ENCODE measurements at places on chromosomes 1 and 21.

- DNase-seq, result no peak
- H3K36me3 ChIP-seq, result no peaks in the 10 kb centered on the region
- H3K27me3 ChIP-seq, result peaks cover 22% of the 10 kb centered on the region
Measured at GRCh38 chr1:247456021-247456420, 1.9 kb downstream of the OR2B11 start.

- H3K36me3 ChIP-seq, result no peaks in the 10 kb centered on the region
- H3K27me3 ChIP-seq, result no peaks in the 10 kb centered on the region
- peaks cover 31% of the 10 kb centered on the region for H3K4me1 ChIP-seq
- peak overlapping the region; percentile 7 for H3K27ac ChIP-seq
Measured at GRCh38 chr1:161008869-161009510, 12.0 kb downstream of the F11R start.

- no peak overlapping the region for H3K4me3 ChIP-seq
- no peak overlapping the region for H3K27ac ChIP-seq
- H3K4me1 ChIP-seq, result peaks cover 16% of the 10 kb centered on the region
- H3K27me3 ChIP-seq, result peaks cover 9% of the 10 kb centered on the region
- no peak for DNase-seq
Measured at GRCh38 chr1:43062527-43063095, 103.9 kb upstream of the SLC2A1 start.

DNA sequence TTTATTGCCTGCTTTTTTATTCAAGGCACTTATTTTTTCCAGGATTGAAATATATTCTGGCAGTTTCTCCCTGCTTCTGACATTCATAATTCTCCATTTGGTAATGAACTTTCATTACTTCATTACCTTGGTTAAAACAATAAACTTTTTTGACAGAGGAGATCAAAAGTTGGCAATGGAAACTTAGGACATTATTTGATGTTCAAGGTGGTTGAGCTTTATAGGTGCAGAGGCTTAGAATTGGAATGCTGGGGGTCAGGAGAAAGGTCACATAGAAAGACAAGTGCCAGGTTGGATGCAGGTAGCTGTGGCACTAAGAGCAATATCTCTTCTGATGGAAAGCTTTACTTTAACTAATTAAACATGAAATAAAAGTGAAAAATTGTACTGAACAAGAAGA is 152.4 kb downstream of the SPATA46 start:
- no peaks in the 10 kb centered on the region for H3K36me3 ChIP-seq
- no peak for DNase-seq
- no peak overlapping the region for H3K27ac ChIP-seq
- no peaks in the 10 kb centered on the region for H3K4me1 ChIP-seq
- H3K27me3 ChIP-seq, result peaks cover 16% of the 10 kb centered on the region
- no peak overlapping the region for H3K4me3 ChIP-seq

DNA sequence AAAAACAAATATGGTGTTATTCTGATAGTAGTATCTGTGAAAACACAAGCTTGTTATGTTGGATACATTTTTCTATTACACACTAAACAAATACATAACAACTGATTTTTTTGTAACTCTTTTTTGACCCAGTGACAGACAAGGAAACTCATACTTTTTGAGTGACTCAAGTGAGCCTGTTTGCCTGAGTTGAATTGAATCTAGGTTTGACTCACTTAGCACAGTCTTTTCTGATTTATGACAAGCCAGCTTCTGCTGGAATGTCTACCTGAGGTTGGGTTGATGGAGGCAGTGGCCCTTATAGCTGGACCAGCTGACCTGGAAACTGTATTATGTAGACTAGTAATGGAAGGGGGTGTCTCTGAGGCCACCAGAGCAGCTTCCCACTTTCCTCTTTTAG is 4.2 kb upstream of the CLCA4 start:
- H3K27ac ChIP-seq, result no peak overlapping the region
- no peaks in the 10 kb centered on the region for H3K4me1 ChIP-seq
- H3K36me3 ChIP-seq, result no peaks in the 10 kb centered on the region
- H3K27me3 ChIP-seq, result peaks cover 43% of the 10 kb centered on the region
- DNase-seq, result no peak
- no peak overlapping the region for H3K4me3 ChIP-seq

GRCh38 chr1:91731815-91732214 is 154.1 kb downstream of the TGFBR3 start:
- H3K4me3 ChIP-seq, result peak overlapping the region; percentile 53
- peaks cover 51% of the 10 kb centered on the region for H3K36me3 ChIP-seq
- no peaks in the 10 kb centered on the region for H3K27me3 ChIP-seq
- DNase-seq, result peak; percentile 60

GRCh38 chr1:17016317-17016661 is 4.6 kb upstream of the ATP13A2 start:
- H3K4me1 ChIP-seq, result peaks cover 14% of the 10 kb centered on the region
- H3K27me3 ChIP-seq, result no peaks in the 10 kb centered on the region

DNA sequence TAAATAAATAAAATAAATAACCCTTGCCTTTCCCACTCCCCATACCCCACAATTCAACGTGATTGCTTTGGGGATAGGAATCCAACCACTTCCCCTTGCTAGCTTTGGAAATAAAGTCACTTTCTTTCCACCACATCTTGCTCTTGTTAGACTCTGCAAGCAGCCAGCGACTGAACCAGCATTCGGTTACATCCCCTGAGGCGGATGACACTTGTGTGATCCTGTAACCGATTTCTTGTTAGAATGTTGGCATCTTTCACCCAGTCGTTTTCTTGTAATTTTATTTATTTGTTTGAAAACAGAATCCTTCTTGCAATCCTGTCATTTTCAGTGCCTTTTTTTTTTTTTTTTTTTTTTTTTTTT is 1.6 kb upstream of the IFNGR2 start:
- H3K4me3 ChIP-seq, result no peak overlapping the region
- no peak for DNase-seq
- H3K36me3 ChIP-seq, result peaks cover 5% of the 10 kb centered on the region
- H3K27ac ChIP-seq, result no peak overlapping the region

DNA sequence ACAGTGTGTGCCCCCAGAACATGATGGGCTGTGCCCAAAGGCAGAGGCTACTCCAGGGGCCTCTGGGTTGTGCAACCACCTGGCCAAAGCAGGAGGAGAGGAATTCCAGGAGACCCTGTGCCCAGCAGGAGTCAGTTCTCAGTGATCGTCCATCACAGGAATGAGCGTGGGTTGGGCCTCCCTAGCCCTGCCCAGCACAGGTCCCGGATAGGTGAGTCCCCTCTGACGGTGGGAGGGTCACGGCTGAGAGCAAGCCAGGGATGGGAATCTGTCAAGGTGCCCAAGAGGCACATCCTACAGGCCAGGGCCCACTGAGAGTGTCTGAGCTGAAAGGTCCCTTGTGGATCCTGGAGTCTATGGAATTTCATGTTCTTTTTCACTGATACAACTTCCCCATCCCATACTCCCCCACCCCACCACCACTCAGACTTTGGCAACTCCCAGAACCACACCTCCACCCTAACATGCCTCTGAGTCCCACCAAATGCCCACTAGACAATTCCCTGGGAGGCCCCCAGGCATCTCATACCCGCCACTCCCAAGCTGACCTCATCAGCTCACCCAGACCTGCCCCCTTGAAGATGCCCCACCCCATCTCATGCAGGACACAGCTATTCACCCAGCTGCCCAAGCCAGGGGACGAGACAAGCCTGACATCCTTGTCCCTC is 3.1 kb downstream of the GJB4 start:
- no peak overlapping the region for H3K27ac ChIP-seq
- no peak for DNase-seq
- H3K36me3 ChIP-seq, result no peaks in the 10 kb centered on the region
- no peak overlapping the region for H3K4me3 ChIP-seq
- H3K4me1 ChIP-seq, result no peaks in the 10 kb centered on the region

DNA sequence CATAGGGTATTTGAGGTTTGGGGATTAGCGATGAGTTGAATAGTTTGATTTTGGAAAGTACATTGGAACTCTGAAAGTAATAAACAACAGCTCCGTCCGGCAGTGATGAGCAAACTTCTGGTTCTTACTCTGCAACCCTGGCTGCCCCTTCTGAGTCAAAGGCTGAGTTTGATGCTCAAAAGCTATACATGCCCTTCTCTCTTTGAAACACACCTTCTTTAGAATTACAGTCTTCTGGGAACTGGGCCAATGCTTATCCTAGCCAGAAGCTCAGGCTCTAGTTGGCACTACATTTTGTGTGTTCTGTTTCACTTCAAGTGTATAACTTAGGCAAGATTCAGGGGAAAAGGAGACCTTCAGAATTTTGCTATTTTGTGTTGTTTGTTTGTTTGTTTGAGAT is 9.3 kb downstream of the AHCYL1 start:
- H3K27me3 ChIP-seq, result no peaks in the 10 kb centered on the region
- H3K27ac ChIP-seq, result no peak overlapping the region
- DNase-seq, result no peak

GRCh38 chr1:41161846-41162245 is 80.3 kb downstream of the SCMH1 start:
- H3K4me3 ChIP-seq, result no peak overlapping the region
- H3K36me3 ChIP-seq, result peaks cover 48% of the 10 kb centered on the region
- no peak overlapping the region for H3K27ac ChIP-seq

DNA sequence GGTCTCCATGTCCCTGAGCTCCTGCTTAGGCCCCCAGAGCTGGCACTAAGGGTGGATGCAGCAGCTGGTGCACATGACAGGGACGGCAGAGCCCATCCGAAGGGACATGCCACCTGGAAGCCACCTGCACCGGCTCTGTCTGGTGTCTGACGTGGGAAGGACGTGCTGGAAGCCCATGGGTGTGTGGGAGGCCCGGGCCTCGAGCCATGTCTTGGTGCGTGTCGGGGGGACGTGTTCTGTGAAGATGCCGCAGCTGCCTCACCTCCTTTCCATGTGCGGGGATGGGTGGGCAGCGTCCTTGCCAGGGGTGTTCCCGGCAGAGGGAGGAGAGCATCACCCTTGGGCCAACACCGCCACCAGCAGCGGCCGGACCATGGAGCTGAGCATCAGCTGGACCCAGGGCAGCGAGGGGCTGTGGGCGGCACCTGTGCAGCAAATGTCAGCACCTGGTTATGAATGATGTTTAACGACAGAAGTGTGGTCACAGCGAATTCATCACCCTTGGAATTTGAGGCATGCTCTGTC is 15.5 kb upstream of the POFUT2 start:
- no peak overlapping the region for H3K4me3 ChIP-seq
- peaks cover 21% of the 10 kb centered on the region for H3K4me1 ChIP-seq
- DNase-seq, result no peak
- no peak overlapping the region for H3K27ac ChIP-seq
- H3K36me3 ChIP-seq, result no peaks in the 10 kb centered on the region

GRCh38 chr1:28577738-28578536 is 14.1 kb upstream of the RAB42 start:
- H3K36me3 ChIP-seq, result peaks cover 86% of the 10 kb centered on the region
- peaks cover 34% of the 10 kb centered on the region for H3K4me1 ChIP-seq
- peak overlapping the region; percentile 95 for H3K4me3 ChIP-seq
- H3K27me3 ChIP-seq, result no peaks in the 10 kb centered on the region
- H3K27ac ChIP-seq, result peak overlapping the region; percentile 98
- peak; percentile 51 for DNase-seq

DNA sequence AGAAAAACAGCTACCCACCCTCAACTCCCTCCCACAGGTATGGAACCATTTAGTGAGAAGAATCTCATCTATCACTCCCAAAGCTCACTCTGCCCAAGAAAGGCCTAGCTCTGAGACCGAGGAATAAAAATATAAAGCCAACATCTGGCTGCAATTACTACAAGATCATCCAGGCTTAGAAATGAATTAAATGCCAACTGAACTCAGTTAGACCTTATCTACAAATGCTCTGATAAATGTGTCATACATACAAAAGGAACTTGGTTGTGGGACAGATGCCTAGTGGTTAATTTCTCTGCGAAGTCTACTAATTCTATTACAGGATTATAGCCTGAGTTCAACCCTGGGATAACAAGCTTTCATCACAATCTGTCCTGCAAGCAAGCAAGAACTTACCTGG is 6.7 kb downstream of the ADIPOR1 start:
- H3K4me1 ChIP-seq, result peaks cover 50% of the 10 kb centered on the region
- no peak overlapping the region for H3K4me3 ChIP-seq
- peaks cover 78% of the 10 kb centered on the region for H3K36me3 ChIP-seq
- no peak for DNase-seq
- H3K27me3 ChIP-seq, result no peaks in the 10 kb centered on the region

- DNase-seq, result no peak
- no peak overlapping the region for H3K27ac ChIP-seq
- H3K36me3 ChIP-seq, result no peaks in the 10 kb centered on the region
- peaks cover 21% of the 10 kb centered on the region for H3K27me3 ChIP-seq
- no peak overlapping the region for H3K4me3 ChIP-seq
- no peaks in the 10 kb centered on the region for H3K4me1 ChIP-seq
Measured at GRCh38 chr1:227416156-227416830, 98.0 kb upstream of the CDC42BPA start.

GRCh38 chr1:70156529-70157120 is 48.8 kb downstream of the LRRC40 start:
- DNase-seq, result no peak
- no peaks in the 10 kb centered on the region for H3K27me3 ChIP-seq
- H3K27ac ChIP-seq, result no peak overlapping the region

- H3K27ac ChIP-seq, result peak overlapping the region; percentile 63
- no peaks in the 10 kb centered on the region for H3K27me3 ChIP-seq
Measured at GRCh38 chr1:99751877-99752504, 14.4 kb downstream of the FRRS1 start.

- no peak overlapping the region for H3K4me3 ChIP-seq
- peaks cover 87% of the 10 kb centered on the region for H3K36me3 ChIP-seq
- H3K27ac ChIP-seq, result no peak overlapping the region
Measured at GRCh38 chr1:12316331-12316730, 86.5 kb downstream of the VPS13D start.

- H3K27me3 ChIP-seq, result no peaks in the 10 kb centered on the region
- no peak for DNase-seq
- no peaks in the 10 kb centered on the region for H3K36me3 ChIP-seq
- H3K27ac ChIP-seq, result no peak overlapping the region
- no peak overlapping the region for H3K4me3 ChIP-seq
Measured at GRCh38 chr1:39987869-39988268, 32.9 kb downstream of the MFSD2A start.

GRCh38 chr1:86756062-86756406 is 51.7 kb downstream of the SH3GLB1 start:
- peaks cover 2% of the 10 kb centered on the region for H3K4me1 ChIP-seq
- no peak overlapping the region for H3K4me3 ChIP-seq
- peaks cover 20% of the 10 kb centered on the region for H3K27me3 ChIP-seq
- H3K36me3 ChIP-seq, result no peaks in the 10 kb centered on the region

DNA sequence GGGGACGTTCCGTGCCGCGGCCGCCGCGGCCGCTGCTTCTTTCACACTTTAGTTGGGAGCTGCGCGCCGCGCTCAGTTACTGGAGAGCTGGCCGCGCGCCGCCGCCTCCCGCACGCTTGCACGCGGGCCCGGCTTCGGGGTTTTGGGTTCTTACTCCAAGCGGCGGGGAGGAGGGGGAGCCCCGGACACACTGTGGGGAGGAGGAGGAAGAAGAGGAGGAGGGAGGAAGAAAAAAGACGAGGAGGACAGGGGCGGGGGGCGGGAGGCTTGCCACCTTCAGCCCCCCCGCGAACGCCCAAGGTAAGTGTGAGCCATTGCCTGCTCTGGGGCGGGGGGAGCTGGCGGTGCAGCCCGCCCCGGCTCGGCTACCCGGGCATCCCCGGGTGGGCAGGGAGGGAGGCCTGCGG is 243 bp downstream of the C1orf21 start:
- H3K27ac ChIP-seq, result no peak overlapping the region
- H3K36me3 ChIP-seq, result no peaks in the 10 kb centered on the region
- peak overlapping the region; percentile 82 for H3K4me3 ChIP-seq
- H3K4me1 ChIP-seq, result peaks cover 16% of the 10 kb centered on the region
- DNase-seq, result no peak

GRCh38 chr1:9027307-9027706 is 1.1 kb upstream of the SLC2A7 start:
- no peaks in the 10 kb centered on the region for H3K4me1 ChIP-seq
- H3K4me3 ChIP-seq, result no peak overlapping the region
- no peaks in the 10 kb centered on the region for H3K27me3 ChIP-seq
- DNase-seq, result no peak
